ENCODE measurements at places on chromosomes 1 and 21. TPM values are rescaled to one million over a fixed set of nuclear protein-coding genes. Genes with fewer than 3 reads are reported as not detected.
A peak's percentile ranks its signal among the peaks of the same experiment; 100 is the strongest.

- H3K27ac ChIP-seq = no peak overlapping the region
- H3K27me3 ChIP-seq = no peaks in the 10 kb centered on the region
- H3K36me3 ChIP-seq = peaks cover 58% of the 10 kb centered on the region
- DNase-seq = no peak
Measured at GRCh38 chr1:64834734-64835133, 89.9 kb downstream of the RAVER2 start.

Gene RPRD2
- total RNA-seq = 26.4 TPM

Gene PLA2G2A
- total RNA-seq = not detected

DNA sequence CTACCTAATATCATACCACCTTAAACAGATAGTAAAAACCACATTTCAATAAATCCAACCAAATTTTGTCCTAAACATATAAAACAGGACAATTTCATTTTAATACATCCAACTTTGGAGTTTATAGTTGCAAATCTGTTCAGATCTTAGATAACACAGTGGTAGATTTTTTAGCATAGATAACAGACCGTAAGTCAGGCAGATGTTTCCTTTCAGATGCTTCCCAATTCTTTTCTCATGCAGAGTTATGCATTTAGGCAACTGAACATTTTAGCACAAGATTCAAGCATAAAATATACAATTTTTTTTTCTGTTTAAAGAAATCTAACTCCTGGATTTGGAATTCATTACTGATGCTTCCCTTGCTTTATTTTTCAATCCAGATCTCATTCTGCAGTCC is 156.5 kb upstream of the ZNHIT6 start:
- no peaks in the 10 kb centered on the region for H3K4me1 ChIP-seq
- H3K4me3 ChIP-seq = no peak overlapping the region
- H3K36me3 ChIP-seq = no peaks in the 10 kb centered on the region
- DNase-seq = no peak
- no peaks in the 10 kb centered on the region for H3K27me3 ChIP-seq
- H3K27ac ChIP-seq = no peak overlapping the region

- no peaks in the 10 kb centered on the region for H3K27me3 ChIP-seq
- H3K27ac ChIP-seq = peak overlapping the region; percentile 77
- H3K4me3 ChIP-seq = peak overlapping the region; percentile 30
- H3K36me3 ChIP-seq = peaks cover 46% of the 10 kb centered on the region
- peak; percentile 53 for DNase-seq
- peaks cover 66% of the 10 kb centered on the region for H3K4me1 ChIP-seq
Measured at GRCh38 chr1:42931108-42931539, 27.5 kb downstream of the SLC2A1 start.

Gene PCP4L1
- not detected for total RNA-seq
